Smooth muscle cell of the brain vasculature (primary cell): ENCODE measurements at places on chromosomes 5 and 9.

DNA sequence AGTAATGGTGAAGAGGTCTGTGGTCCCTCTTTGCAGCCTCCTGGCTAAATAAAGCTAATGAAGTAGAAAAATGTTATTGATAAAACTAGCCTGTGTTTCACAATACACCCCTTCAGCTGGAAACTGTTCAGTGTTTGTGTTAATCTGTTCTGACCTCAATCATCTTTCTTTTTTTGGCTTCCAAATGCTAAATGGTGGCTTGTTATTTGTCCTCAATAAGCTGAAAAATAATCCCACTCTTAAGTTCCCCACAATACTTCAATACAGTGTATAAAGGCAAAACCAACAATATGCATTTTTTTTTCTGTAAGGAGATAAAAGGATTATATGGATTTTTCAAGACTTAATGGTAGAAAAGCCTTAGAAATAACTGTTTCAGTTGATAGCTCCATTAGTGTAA is 560.5 kb downstream of the TUSC1 start:
- no peak for DNase-seq

- no peak for DNase-seq
These were observed 14.2 kb downstream of the EEIG1 start for GRCh38 chr9:127966416-127967150.

DNA sequence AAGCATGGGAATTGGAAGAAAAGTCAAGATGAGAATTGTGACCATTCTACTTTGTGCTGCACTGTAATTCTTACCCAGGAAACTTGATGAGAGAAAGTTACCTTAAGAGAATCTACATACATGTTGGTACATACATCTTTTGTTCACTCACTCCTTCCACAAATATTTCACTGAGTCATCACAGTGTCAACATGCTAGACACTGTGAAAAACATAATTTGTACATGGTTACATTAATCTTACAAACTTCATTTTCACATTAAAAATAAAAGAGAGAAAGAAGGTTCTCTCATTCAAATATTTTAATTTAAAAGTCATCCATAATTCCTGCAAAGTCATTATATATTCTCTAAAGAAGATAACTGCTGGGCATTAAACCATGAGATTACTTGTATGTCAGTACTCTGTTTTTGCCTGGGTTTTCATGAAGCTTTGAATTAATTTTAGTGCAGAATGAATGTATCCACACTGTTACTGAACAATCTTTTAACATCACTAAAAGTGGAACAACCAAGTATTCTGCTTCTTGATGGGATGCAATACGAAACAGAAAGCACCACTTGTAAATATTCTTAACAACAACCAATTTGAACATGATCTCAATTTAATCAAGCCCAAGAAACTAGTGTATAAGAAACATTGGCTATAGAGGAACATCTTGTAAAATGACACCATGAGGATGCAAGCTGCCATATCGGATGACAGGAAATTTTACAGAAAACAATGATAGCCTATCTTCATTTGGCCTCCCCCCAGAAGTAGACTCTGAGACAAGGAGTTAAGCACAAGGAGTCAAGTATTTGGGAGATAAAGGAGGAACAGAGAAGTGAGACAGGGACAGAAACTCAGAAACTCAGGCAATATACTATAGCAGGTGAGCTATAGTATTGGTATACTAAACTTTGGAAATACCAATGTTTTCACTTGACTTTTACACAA is 28.4 kb downstream of the ERP44 start:
- no peak for DNase-seq

DNA sequence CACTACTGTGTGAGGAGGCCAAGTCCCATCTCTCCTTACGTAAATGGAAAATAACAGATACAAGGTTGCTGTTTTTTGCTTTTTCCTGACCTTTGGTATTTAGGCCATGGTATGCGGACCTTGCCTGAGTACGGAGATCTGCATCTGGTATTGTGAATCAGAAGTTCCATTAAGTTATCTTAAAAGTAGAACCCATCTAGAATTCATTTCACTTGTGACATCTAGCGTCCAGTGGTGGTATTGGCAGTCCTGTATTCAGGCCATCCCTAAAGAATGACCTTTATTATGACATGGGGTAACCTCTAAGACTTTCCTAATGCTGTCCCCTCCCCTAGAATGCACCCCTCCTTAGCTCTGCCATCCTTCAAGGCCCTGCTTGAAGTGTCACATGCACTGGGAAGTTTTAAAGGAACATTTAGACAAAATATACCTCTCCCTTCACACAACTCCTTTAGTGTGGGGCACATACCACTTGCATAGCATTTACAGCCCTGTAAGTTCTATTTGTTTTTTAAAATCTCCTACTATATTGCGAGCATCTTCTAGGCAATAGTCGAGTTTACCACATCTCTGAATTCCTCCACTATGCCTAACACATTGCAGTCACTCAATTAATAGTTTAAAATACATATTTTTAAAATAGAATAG is 1.9 kb upstream of the SPDL1 start:
- no peak for DNase-seq

DNA sequence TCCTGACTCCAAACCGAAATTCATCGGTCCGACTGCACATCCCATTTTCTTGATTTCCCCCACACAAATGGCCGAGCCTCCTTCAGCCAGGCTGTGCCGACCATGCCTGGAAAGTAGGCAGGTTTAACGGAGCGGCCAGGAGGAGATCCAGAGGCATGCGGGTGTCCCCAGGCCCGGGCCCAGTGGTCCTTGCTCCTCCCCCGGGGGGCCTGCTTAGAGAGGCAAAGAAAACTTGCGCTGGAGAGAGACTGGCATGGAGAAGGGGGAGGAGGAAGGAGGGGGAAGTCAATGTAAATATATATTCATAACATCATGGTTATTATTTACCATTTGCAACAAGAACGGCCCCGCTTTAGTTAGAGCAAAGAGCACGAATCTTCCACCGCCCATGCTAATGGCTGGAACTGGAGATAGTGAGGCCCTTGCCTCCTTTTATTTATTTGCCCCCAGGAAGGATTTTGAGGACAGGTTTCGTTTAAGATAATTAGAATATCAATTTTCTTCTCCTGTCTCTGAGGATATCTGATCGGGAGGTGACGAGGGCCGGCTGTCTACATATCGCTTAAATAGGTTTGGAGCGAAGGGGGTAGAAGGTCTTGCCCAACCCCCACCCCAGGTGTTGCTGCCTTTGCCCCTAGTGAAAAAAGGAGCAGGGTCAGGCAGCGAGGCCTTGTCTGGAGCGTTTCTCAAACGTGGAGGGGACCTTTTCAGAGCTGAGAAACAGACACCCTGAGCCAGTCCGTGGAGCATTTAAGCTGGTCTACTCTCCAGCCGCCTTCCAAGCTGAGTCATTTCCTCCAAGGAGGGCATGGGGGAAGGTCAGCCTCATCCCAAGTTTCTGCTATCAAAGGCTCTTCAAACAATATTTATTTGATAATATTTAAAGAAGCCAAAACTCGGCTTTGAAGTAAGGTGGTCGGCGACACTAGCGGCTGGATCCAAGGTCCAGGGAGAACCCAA is 2.5 kb downstream of the BARHL1 start:
- no peak for DNase-seq
